Stimulated activated CD8-positive, alpha-beta memory T cell treated with anti-CD3 and anti-CD28 coated beads, Interleukin-4, amount 100 ng/mL, for 4 hours (primary cell): ENCODE measurements at places on chromosomes 6 and 20.

DNA sequence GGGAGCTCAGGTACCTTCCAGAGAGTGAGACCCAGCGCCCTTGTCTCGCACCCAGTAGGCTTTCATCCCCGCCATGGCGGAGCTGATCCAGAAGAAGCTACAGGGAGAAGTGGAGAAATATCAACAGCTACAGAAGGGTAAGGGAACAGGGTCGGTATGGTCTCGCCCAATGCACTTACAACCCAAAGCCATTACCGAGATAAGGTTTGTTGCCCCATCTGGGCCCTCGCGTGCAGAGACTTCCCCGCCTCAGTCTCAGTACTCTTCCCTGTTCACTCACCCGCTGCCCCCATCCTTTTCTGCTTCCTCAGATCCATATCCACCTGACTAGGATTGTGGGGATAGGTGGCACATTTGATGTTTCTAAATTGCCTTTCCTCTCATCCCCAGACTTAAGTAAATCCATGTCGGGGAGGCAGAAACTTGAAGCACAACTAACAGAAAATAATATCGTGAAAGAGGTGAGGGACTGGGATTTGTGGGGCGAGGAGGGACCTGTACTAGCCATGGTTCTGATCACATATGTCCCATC lies 449 bp downstream of the PFDN6 start:
- no peak for DNase-seq

DNA sequence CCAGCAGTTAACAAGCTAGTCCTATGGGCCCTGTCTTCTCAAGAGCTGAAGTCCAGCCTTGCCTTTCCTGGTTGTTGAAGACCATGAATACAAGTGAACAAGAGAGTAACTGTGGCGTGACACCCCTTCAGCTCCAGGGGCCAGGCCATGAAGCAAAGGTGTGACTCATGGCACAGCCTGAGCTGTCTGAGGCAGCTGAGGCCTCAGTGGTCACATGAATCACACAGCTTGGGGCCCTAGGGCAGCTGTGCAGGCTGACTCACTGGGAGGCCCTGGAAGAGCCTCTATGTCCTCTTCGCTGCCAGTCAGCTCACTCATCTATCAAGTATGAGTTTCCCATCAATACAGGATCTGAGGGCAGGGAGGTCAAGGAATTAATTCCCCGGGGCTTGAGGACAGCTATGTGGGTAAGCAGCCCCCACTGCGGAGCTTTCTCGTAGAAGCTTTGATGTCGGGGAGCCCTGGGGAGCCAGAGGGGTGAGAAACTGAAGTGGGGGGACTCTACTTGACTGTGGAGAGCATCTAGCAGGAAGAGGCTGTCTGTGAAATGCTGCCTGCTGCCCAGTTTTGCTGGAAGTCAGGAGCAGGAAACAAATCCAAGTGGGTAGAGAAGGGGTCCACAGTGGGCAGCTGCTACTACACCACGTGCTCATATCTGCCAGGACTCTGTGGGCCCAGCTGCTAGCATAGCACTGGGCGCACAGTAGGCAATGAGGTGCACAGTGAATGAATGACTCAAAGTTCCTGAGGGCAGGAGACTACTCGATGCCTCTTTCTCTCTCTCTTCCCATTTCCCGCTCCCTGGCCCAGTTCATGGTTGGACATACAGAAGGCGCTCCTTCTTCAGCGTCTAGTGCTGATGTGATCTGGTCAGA lies 13.7 kb upstream of the FAM83C start:
- DNase-seq = no peak

DNA sequence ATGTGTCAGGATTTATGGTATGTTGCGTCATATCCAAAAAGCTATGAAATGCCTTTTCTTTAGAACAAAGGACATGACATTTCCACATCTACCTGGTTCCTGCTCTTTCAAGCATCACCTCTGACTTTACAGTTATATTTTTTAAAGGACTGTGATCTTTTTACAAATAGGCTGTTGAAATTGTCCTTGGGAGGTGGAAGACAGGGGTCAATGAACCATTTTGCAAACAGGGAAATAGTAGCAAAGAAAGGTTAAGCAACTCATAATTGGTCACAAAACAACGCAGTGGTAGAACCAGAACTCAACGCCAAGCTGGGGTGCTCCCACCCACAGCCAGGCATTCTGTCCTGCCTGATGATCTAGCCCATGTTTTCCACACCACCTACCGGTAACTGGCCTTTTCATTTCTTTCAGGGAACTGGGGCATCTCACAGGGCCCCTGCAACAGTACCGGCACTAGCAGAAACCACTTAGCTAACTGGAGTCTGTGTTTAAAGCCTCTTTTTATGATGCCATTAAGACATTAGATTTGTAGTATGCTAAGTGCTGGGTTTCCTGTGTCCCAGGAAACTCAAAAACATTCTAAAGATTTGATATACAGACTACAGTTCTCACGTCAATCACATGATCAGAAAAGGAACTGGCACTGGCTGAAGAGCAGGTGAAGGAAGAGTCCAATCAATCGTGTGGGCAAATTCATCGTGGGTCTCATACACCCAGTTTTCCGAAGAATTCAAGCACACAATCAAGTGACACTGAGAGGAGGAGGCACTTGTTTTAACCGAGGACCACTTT lies 13.9 kb downstream of the ZNF217 start:
- no peak for DNase-seq

- DNase-seq = no peak
Measured at GRCh38 chr6:20978151-20978614, 443.9 kb downstream of the CDKAL1 start.

GRCh38 chr6:167731731-167732422 lies 94.8 kb upstream of the AFDN start:
- no peak for DNase-seq

DNA sequence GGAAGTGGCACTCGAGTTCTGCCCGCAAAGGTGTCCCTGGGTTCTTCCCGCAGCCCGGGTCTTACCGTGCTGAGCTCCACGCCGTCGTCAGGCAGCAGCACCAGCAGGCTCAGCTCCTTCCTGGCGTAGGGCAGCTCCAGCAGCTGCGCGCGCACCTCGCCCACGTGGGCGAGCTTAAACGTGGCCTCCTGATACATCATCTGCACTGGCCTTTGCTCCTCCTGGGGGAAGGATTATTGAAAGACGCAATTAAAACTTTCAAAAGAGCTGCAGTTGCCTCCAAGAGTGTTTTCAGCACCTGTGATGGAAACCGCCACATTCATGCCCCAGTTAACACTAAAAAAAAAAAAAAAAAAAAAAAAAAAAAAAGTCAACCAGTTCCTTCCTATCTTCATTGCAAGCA lies 11.3 kb downstream of the SERPINB9 start:
- no peak for DNase-seq

GRCh38 chr20:36885356-36885755 lies 9.4 kb downstream of the TLDC2 start:
- DNase-seq = no peak

GRCh38 chr6:42136508-42137193 lies 5.8 kb downstream of the C6orf132 start:
- DNase-seq = peak; percentile 4
